Stimulated activated CD4-positive, alpha-beta T cell treated with anti-CD3 and anti-CD28 coated beads, Interleukin-4, amount 100 ng/mL, for 24 hours (primary cell): ENCODE measurements at places on chromosomes 16 and 17.

- no peak for DNase-seq
Measured at GRCh38 chr17:35167666-35168065, 20.0 kb downstream of the UNC45B start.

DNA sequence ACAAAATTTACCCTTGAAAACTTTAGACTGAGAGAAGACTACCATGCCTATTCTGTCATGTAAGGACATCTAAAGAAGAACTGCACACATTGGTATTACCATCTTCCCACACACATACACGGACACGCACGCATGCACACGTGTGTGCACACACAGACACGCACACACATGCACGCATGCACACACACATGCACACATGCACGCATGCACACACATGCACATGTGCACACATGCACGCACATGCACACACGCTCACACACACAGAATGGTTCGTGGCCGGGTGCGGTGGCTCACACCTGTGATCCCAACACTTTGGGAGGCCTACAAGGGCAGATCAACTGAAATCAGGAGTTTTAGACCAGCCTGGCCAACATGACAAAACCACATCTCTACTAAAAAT lies 296.9 kb upstream of the HSBP1 start:
- DNase-seq: no peak

- no peak for DNase-seq
Measured at GRCh38 chr16:29729116-29729521, 16.7 kb downstream of the C16orf54 start.

DNA sequence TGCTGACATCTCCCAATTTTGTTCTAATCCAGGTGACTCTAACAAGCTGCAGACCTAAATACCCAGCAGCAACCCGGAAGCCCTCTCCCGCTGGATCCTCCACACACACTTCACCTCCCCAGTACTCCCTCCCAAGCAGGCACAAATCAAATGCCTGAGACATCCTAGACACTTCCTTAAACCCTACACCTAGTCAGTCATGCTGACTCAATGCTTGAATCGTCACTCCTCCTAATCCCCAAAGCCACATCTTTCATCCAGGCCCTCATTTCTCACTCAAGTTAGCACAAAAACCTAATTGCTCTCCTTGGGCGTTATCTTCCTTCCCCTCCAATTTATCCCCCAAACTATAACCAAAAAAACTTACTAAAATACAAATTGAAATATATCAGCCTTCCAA lies 32.7 kb downstream of the CMC2 start:
- DNase-seq: no peak

GRCh38 chr16:84931506-84931905 lies 79.8 kb downstream of the ZDHHC7 start:
- no peak for DNase-seq

- no peak for DNase-seq
Measured at GRCh38 chr16:87483481-87483880, 9.3 kb downstream of the ZCCHC14 start.

DNA sequence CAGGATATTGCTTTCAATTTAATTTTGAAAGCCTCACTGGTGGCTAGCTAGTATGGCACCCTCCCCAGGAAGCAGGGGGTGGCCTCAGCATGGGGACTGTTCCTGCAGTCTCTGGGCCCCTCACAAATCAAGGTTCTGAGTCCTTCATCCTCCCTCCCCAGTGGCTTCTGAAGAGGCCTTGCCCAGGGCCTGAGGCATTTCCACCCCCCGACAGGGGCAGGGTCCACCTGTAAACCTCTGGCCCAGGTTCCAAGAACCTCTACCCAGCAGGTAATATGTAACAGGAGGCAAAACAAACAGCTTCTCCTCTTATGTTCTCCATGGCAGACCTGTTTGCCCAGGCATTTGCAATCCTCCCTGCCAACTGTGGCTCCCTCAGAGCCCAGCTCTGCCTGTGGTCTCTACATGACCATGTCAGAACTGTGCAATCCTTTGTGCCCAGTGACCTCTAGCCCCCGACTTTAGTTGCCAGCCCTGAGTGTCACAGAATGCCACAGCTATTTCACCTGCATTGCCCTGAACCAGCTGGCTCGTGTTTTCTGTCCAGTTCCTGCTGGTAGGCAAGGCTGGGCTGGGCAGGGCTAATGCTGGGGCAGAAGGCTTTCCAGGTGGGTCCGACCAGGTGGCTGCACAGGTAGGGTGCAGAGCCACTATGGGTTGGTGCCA lies 14.3 kb downstream of the ACSF2 start:
- DNase-seq: no peak

- DNase-seq: no peak
Measured at GRCh38 chr17:82890926-82891678, 51.3 kb upstream of the ZNF750 start.

DNA sequence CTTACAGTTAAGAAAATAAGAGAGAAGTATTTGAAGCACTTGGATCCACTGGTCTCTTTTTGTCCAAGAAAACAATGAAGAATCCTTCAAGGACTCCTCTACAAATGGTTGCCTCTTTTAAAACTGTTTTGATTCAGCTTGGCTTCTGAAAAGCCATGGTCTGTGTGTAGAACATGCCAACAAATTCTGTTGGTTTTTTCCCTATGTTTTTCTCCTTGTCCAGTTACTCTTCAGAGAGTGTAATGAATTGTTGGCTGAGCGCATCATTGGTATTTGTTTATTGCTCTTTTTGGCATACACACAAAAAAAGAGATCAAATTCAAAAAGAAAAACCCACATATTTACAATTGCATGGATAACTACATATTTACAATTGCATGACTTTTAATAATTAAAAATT lies at the start of gene ABCA10:
TSS of gene ABCA10 (minus strand) at position 249 of the 400 bp plus-strand sequence. CDS start 3,466 bp downstream, outside the sequence.
- no peak for DNase-seq

DNA sequence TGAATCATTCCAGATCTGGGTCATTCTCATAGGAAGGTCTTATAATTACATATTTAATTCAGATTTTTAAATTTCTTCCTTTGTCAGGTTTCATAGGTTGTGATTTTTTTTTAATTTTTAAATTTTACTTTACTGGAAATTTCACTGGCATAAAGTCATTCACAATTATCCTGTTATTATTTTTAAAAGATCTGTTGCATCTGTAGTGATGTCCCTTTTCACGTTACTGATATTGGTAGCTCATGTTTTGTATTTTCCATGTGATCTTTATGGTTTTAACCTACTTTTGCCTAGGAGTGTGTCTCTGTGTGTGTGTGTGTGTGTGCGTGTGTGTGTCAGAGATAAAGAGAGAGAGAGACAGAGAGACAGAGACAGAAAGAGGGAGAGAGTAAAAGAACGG lies 216.6 kb upstream of the KCNJ16 start:
- no peak for DNase-seq

DNA sequence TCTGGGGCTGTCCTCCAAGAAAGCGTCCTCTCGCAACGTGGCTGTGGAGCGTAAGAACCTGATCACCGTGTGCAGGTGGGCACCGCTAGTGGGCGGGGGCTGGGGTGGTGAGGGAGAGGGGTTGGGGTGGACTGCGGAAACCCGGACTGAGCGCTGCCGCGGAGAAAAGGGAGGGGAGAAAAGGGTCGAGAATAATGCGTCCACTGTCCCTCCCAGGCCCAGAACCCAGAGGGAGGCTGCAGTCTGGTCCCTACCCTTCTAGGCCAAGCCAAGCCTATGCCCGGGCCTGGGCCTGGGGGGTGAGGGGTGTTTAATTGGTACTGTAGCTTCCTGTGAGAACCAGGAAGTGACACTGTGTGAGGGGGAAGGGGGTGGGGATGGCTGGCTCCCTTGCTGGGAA lies 464 bp downstream of the RUNDC3A start:
- DNase-seq: no peak

DNA sequence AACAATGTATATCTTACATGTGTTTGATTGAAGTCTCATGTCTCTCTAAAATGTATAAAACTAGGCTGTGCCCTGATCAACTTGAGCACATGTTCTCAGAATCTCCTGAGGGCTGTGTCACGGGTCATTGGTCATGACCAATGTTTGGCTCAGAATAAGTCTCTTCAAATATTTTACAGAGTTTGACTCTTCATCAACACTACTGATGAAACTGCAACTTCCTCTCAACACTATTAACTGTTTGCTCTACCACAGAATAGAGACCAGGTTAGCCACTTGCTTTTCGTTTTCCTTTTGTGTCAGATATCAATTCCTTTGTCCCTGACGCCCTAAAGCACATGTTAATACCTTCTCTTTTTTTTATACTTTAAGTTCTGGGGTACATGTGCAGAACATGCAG lies 358.1 kb downstream of the CDH8 start:
- DNase-seq: no peak

GRCh38 chr17:39562976-39563375 lies 44.7 kb downstream of the NEUROD2 start:
- DNase-seq: no peak

GRCh38 chr17:32323811-32324491 lies 18.0 kb downstream of the C17orf75 start:
- DNase-seq: peak; percentile 20

DNA sequence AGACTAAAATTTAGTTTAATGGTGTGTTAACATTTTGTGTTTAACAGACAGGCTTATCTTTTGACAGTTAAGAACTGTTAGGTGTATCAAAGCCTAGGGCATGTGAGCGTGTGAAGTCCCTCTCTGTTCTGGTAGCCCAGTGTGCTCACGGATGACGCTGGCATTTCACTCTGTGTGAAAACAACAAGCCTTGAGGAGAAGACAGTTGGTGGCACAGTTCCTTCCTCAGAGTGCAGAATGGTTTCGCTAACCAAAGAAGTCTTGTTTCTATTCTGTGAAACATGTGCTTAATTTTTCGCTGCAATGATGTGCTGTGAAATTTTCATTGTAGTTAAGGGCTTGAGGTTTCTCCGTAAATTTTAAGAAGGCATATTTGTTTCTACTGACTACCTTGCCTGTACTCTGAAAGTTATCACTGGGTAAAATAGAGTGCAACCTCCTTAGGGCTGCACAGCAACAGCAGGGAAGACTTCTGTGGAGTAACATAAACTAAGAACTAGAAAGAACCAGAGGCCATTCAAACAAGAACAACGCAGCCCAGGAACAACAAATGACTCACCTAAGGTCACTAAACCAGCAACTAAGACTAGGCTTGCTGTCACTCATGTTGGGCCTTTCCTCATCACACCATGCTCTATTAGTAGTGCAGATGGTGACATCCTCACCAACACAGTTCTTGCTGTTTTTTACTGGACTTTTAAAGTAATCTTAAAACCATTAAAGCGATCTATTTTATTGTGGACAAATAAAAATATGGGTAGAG lies 33.4 kb downstream of the BRD7 start:
- no peak for DNase-seq

DNA sequence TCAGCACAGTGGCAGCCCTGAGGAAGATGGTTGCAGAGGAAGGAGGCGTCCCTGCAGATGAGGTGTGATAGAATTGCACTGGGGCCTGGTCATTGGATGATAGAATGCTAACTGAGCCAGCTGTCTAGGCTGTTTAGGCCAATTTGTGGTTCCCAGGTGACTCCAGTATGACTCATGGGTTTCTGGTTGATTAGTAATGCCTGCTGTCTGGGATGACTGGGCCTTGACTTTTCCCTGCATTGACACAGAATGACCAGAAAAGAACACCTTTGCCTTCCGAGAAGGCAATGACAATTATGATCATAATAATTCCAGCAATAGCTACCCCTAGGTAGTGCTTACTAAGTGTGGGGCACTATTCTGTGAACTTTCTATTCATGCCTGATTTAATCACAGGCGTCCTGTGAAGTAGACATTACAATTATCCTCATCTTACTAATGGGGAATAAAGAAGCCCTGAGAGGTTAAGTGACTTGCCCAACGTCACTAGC lies 31.5 kb downstream of the USP43 start:
- DNase-seq: peak; percentile 10

DNA sequence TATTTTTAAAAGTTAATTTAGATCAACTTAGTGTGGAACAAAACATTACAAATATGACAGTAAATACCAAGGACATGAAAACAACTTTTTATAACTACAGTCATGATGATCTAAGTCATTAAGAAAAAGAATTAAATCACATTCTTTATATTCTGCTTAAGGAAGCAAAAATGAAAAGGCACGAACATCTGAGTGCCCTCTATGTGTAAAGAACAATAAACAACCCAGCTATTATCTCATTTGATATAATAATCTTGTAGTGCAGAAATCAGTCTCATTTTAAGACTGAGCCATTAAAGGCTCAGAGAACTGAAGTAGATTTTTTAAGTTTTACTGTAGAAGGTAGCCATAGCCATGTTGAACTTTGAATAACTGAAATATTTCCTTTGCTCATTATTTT lies 13.4 kb downstream of the MYO1D start:
- no peak for DNase-seq

DNA sequence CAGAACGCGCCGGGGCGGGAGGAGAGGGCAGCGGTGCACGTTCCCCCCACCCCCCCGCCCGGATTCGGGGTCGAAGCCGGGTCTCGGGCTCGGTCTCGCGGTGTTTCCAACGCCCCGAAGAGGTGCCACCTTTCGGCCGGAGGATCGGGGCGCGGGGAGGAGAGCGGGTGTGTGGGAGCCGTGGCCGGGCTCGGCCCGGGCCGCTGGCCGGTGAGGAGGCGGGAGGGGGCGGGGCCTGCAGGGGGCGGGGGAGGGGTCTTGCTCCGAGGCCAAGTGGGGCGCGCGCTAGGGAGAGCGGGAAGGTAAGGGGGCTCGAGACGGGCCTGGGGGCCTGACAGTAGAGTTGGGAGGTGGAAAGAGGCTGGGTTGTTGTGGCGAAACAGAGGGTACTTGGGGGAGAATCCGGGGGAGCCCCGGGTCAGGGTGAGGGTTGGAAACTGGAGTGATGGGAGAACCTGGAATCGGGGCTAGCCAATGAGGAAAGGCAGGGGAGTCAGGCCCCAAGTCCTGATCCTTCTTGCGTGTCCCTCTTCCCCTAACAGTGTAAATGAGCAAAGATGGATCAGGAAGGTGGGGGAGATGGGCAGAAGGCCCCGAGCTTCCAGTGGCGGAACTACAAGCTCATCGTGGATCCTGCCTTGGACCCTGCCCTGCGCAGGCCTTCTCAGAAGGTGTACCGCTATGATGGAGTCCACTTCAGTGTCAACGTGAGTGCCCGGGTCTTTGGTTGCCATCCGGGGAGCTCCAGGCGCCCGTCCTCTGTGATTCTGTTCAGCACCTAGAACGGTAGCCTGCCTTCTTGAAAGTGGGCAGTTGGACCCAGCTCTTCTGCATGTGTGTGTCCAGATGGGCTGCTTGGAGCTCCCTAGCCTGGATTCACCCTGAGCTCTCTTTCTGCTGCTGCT lies 873 bp downstream of the SETD1A start:
- DNase-seq: no peak

GRCh38 chr17:81015136-81015535 lies 19.8 kb upstream of the BAIAP2 start:
- DNase-seq: no peak

- DNase-seq: no peak
Measured at GRCh38 chr16:17515421-17516210, 44.9 kb upstream of the XYLT1 start.

DNA sequence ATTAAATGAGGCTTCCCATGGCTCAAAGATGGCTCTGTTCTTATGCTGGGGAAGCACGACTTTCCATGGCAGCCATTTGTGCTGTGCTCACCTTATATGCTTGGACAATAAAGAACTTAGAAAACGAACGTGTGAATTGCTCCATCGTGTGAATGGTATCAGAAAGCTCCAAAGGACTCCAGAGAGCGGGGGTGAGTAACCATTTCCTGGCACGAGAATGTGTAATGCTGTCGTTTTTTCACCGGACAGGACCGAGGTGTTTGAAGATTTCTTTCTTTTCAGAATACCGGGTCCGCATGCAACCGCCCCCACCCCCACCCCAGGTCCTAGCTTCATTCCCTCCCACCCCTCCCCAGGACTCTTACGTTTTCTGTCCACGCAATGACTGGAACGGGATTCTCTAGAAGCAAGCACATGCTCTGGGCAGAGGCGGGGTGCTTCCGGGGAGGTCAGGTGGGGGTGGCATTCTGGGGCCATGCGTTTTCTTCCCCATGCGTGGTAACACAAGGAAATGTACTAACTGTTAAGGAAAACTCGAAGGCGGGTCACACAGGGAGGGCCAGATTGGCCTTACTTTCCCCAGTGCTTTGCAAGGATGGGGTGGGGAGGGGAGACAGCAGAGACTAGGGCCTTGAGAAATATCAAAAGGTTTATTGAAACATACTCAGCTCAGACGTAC lies 26.2 kb downstream of the GPRC5B start:
- DNase-seq: no peak
